Lung (tissue), 17 donors: ENCODE measurements at places on chromosomes 16 and 17. TPM values are rescaled to one million over a fixed set of nuclear protein-coding genes. Genes with fewer than 3 reads are reported as not detected.
A peak's percentile ranks its signal among the peaks of the same experiment; 100 is the strongest.

- no peak overlapping the region for H3K27ac ChIP-seq
- H3K4me1 ChIP-seq: no peaks in the 10 kb centered on the region
- no peaks in the 10 kb centered on the region for H3K36me3 ChIP-seq
- no peaks in the 10 kb centered on the region for H3K27me3 ChIP-seq
Observed at GRCh38 chr16:14018851-14019250, 52.3 kb upstream of the MRTFB start.

DNA sequence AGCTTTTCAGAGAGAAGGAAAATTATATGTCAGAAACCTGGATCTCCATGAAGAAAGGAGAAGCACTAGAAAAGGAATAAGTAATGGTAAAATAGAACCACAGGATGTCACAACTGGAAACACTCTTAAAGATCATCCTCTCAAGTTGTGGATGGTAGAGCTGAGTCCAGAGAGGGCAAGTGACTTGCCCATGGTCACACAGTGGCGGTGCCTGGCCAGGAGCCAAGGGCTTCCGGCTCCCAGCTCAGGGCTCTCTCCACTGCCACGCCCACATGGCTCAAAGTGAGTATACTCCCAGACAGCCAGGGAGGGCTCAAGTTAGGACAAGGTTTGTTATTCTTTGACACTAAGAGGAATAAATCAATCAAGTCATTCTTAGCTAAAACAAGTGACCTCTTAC is 159.8 kb downstream of the COPRS start:
- DNase-seq: no peak
- no peak overlapping the region for H3K4me3 ChIP-seq
- no peak overlapping the region for H3K27ac ChIP-seq
- H3K27me3 ChIP-seq: no peaks in the 10 kb centered on the region
- H3K36me3 ChIP-seq: no peaks in the 10 kb centered on the region

DNA sequence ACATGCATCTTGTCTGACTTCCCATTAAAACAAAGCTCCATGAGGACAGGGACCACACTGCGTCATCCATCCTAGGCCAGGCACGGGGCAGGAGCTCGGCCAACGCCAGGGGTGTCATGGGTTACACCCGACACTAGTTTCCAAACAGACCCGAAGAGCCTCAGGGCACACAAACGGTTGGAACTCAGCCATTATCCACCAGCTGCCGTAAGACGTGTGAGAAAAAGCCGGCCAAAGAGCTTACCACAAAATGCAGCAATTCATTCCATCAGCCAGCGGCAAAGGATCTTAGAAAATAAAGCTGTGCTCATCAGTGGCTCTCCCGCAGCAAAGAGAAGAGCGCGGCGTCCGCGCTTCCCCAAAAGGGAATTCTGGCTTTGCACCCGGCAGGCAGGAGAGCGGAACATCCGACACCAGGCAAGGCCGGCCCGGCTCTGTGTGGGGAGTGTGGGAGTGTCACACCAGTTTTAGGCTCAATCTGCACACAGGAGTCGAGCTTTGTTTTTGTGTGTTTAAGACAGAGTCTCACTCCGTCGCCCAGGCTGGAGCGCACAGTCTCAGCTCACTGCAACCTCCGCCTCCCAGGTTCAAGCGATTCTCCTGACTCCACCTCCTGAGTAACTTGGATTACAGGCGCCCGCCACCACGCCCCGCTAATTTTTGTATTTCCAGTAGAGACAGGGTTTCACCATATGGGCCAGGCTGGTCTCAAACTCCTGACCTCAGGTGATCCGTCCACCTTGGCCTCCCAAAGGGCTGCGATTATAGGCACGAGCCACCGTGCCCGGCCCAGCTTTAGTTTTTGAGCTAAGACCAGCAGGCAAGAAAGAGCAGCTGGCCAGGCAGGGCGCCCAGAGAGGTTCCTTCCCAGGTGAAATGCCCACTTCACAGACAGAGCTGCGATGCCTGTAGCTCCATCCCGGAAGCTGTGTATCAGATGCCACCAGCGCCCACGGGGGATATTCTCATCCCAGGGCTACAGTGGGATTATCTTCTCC is 1.5 kb downstream of the SLC38A8 start:
- no peak overlapping the region for H3K27ac ChIP-seq
- peak; percentile 50 for DNase-seq
- H3K36me3 ChIP-seq: no peaks in the 10 kb centered on the region
- H3K27me3 ChIP-seq: no peaks in the 10 kb centered on the region

The GNG13 gene
- not detected for total RNA-seq

DNA sequence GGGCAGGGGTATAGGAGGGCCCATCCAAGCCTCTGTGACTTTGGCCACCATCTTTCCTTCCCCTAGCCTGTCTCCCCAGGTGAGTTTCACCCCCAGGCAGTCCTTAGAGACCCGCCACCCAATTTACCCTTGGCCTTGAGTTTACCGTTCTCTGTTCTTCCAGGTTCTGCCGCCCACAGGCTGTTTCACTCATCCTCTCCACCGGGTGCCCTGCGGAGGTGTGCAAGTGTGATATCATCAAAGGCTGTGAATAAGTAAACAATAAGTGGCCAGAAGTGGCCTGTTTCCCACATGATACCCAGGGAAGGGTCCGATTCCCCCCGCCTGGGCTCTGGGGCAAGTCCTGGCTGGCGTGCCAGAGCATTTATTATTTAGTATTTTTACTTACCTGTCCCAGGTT is 15.1 kb upstream of the TLCD3B start:
- no peaks in the 10 kb centered on the region for H3K36me3 ChIP-seq
- no peak overlapping the region for H3K27ac ChIP-seq
- no peaks in the 10 kb centered on the region for H3K27me3 ChIP-seq
- H3K4me1 ChIP-seq: no peaks in the 10 kb centered on the region
- H3K4me3 ChIP-seq: no peak overlapping the region

GRCh38 chr17:51761105-51761504 is 397.4 kb downstream of the CA10 start:
- H3K27ac ChIP-seq: no peak overlapping the region
- no peaks in the 10 kb centered on the region for H3K36me3 ChIP-seq
- DNase-seq: no peak
- no peaks in the 10 kb centered on the region for H3K27me3 ChIP-seq
- no peak overlapping the region for H3K4me3 ChIP-seq

DNA sequence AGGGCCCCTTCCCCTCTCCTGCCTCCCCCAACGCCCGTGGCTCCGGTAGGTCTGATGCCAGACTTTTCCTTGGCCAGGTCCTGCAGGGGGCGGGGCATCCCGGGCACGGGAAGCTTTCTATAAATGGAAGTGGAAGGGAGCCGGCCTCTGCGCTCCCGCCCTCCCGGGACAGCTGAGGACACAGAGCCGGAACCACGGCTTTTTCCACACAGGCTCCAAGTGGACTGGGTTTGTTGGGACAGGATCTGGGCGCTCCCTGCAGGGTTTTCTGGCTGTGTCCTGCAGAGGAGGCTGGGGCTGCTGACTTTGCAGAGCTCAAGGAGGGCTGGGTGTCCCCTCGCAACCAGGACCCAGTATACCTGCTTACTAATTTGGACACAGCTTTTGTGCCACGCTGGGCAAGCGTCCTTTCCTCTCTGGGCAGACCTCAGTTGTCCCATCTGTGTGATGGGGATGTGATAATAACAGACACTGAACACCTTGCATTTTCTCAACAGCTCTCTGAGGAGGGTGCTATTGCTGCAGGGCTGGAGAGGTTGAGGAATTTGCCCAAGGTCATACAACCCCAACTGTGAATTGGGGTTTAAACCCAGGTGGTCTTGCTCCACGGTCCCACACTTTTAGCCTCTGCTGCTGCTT is 1.8 kb downstream of the TNS4 start:
- no peaks in the 10 kb centered on the region for H3K4me1 ChIP-seq
- H3K4me3 ChIP-seq: no peak overlapping the region
- DNase-seq: peak; percentile 80

- H3K27me3 ChIP-seq: no peaks in the 10 kb centered on the region
- H3K4me3 ChIP-seq: no peak overlapping the region
- no peak for DNase-seq
- H3K27ac ChIP-seq: no peak overlapping the region
Observed at GRCh38 chr16:89448656-89449055, 41.7 kb downstream of the ANKRD11 start.

- H3K36me3 ChIP-seq: no peaks in the 10 kb centered on the region
- no peak overlapping the region for H3K4me3 ChIP-seq
- H3K4me1 ChIP-seq: no peaks in the 10 kb centered on the region
- no peak overlapping the region for H3K27ac ChIP-seq
- H3K27me3 ChIP-seq: peaks cover 6% of the 10 kb centered on the region
Observed at GRCh38 chr16:51071326-51071725, 79.7 kb downstream of the SALL1 start.

DNA sequence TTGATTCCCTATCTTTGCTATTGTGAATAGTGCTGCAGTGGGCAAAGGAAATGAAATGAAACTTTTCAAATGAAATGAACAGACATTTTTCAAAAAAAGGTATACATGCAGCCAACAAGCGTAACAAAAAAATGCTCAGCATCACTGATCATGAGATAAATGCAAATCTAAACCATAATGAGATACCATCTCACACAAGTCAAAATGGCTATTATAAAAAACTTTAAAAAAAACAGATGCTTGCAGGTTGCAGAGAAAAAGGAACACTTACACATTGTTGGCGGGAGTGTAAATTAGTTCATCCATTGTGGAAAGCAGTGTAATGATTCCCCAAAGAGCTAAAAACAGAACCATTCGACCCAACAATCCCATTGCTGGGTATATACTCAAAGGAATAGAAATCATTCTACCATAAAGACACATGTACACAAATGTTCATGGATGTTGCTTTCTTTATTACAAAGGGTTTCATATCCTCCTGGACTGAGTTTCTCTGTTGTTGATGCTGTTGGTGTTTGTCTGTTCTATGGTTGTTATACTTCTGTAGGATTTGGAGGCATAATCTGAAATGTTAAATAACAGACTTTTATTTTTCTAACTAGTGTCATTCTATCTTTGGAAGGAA is 99.3 kb upstream of the SOX9 start:
- peaks cover 24% of the 10 kb centered on the region for H3K4me1 ChIP-seq
- no peak overlapping the region for H3K27ac ChIP-seq
- peaks cover 3% of the 10 kb centered on the region for H3K27me3 ChIP-seq

DNA sequence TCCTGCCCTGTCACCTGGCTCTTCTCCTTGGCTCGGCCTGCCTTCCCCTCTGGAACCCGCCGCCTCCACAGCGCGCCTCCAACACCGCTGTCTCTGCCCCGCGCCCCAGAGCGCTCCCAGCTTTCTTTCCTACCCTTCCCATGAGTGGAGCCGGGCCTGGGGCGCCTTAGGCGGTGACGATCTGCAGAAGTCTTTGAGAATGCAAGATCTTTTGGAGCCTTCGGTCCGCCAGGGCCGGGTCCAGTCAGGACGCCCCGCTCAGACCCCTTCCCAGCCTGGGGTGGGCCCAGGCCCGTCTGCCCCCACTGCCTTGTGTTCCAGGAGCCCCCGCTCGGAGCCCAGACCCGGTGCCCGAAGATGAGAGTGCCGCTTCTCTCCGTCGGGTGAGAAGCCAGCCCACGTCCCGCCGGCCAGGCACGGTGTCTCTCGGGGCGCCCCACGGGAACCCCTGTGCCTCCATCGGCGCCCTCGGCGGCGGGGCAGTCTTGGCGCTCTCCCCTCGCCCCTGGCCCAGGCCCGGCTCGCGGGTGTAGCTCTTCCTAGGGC is 40.0 kb downstream of the MRM1 start:
- H3K4me1 ChIP-seq: no peaks in the 10 kb centered on the region
- DNase-seq: no peak
- H3K36me3 ChIP-seq: no peaks in the 10 kb centered on the region
- H3K27me3 ChIP-seq: peaks cover 68% of the 10 kb centered on the region
- H3K4me3 ChIP-seq: no peak overlapping the region
- H3K27ac ChIP-seq: no peak overlapping the region

- DNase-seq: no peak
- H3K27me3 ChIP-seq: no peaks in the 10 kb centered on the region
- peaks cover 2% of the 10 kb centered on the region for H3K4me1 ChIP-seq
- H3K4me3 ChIP-seq: no peak overlapping the region
- H3K27ac ChIP-seq: no peak overlapping the region
Observed at GRCh38 chr16:87070657-87071056, 246.5 kb downstream of the C16orf95 start.

- no peak for DNase-seq
- no peaks in the 10 kb centered on the region for H3K27me3 ChIP-seq
- H3K27ac ChIP-seq: no peak overlapping the region
- H3K36me3 ChIP-seq: peaks cover 60% of the 10 kb centered on the region
- H3K4me1 ChIP-seq: no peaks in the 10 kb centered on the region
- no peak overlapping the region for H3K4me3 ChIP-seq
Observed at GRCh38 chr17:82439829-82440365, 10.7 kb downstream of the CYBC1 start.

DNA sequence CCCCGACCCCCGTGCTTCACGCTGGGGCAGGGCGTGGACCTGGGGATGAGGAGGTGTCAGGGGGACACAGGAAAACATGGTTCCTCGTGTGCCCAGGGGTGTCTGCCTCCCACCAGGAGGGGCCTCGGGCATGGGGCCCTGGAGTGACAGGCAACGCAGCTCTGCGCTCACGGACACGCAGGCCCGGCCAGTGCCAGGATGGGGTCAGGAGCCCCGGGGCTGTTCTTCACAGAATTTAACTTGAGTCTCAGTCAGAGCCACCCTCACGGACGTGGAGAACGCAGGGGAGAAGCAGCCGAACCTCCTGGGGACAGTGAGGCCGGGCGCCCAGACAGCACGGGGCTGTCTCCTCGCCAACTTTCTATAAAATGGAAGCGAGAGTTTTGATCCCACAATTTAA is 16.7 kb downstream of the UNKL start:
- H3K27ac ChIP-seq: no peak overlapping the region
- no peak overlapping the region for H3K4me3 ChIP-seq

DNA sequence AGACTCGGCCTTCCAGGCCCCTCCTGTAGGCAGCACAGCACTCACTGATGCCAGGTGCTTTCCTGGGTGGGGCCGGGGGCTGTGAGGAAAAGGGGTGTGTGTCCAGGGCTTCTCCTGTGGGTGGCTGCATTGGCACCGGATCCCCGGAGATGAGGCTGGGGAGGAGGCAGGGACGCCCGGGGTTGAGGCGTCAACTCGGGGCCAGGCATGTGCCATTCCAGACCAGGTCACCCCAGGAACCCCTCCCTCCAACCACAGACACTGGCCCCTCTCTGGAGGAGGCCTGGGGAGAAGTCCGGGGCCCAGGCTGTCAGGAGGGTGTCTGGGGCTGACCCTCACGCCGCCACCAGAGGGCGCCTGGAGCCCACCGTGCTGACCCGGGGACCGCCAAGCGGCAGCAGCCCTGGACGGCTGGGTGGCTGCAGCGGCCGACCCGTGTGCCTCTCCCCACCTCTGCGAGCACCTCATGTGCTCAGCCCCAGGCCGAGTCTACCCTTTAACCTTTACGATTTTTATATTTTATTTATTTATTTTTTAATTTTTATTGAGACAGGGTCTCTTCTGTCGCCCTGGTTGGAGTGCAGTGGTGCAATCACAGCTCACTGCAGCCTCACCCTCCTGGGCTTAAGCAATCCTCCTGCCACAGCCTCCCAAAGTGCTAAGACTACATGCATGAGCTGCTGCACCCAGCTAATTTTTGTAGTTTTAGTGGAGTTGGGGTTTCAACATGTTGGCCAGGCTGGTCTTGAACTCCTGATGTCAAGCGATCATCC is 3.2 kb upstream of the METRN start:
- H3K27me3 ChIP-seq: peaks cover 10% of the 10 kb centered on the region
- H3K4me1 ChIP-seq: peaks cover 13% of the 10 kb centered on the region
- no peak overlapping the region for H3K27ac ChIP-seq
- DNase-seq: peak; percentile 79
